IMR-90 (cell line): ENCODE measurements at places on chromosomes 2 and 18. TPM values are rescaled to one million over a fixed set of nuclear protein-coding genes. Genes with fewer than 3 reads are reported as not detected.

The TMEM198 gene
- total RNA-seq: under 0.01 and 0.18 TPM in 2 replicates

The FBXO41 gene
- total RNA-seq: 0.54 and 0.83 TPM in 2 replicates

DNA sequence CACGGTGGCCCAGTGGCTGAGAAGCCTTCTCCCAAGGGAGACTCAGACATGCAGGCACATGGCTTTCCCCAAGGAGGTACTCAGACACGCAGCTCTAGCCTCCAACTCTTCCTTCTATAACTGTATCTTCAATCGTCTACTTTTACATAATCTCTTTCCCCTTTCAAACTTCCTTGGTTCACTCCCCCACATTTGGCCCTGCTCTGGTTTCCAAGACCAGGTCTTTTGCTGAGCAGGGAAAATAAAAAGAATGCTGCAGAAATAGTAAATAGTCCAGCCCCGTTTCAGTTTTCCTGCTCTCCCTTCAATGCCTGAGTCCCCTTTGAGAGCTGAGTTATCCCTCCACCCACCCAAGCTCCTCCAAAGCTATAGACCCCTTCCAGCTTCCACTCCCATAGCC is 635.0 kb downstream of the ARHGAP15 start:
- no peak for DNase-seq

DNA sequence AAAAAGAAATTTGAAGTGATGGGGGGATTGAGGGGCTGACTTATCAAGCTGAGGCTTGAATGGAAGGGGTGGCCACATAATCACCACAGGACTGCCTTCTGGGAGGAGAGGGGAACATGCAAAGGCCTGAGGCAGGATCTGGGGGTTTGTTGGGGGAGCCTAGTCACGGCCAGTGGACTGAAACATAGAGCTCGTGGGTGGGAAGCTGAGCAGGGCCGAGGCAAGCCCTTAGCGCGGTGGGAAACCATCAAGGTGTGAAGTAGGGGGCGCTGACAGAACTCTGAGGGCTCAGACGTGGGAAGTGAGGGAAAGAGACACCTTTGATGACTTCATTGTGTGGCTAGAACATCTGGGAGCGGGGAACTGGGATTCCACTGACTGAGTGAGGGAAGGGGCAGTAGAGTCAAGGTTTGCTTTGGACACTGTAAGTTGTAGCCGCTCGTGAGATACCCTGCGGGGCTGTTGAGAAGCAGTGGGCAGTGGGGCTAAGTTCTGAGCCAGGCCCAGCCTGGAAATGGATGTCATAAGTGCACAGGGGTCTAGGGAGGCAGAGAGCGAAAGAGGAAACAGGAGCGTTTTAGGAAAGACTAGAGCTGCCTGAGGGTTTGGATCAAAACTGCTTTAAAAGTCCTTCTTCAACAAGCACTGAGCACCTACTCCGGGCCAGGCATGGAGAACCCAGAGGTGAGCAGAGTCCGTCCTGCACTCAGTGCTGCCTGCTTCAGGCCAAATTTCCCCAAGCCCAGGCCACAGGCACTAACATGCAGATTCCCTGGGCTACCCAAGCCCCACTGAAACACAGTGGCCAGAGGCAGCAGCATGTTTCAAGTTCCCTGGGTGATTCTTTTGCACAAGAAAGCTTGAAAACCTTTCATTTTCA is 686 bp upstream of the SNORC start:
- DNase-seq: no peak

GRCh38 chr2:505941-506340 is 171.3 kb downstream of the TMEM18 start:
- DNase-seq: no peak
